Stimulated activated CD4-positive, alpha-beta T cell treated with anti-CD3 and anti-CD28 coated beads, Interleukin-1b, Interleukin-23, amount 100 ng/mL, for 1 hour (primary cell): ENCODE measurements at places on chromosomes 11 and 22.

DNA sequence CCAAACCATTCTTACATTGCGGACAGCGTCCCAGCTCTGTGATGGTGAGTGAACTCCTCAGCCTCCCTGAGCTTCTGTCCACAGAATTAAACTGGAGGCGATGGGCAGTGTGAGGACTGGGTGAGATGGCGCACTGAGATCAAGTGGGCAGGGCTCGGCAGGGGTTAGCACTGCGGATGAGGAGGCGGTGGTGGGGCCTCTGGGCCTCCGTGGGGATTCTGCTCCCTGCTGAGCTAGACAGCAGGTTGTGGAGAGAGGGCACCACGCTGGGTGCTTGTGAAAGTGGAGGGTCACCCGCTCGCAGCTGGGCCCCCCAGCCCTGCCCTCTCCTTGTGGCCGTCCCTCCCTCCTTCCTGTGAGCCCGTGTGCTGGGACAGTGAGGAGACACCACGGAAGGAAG, 25.6 kb upstream of the PARVG start:
- no peak for DNase-seq

DNA sequence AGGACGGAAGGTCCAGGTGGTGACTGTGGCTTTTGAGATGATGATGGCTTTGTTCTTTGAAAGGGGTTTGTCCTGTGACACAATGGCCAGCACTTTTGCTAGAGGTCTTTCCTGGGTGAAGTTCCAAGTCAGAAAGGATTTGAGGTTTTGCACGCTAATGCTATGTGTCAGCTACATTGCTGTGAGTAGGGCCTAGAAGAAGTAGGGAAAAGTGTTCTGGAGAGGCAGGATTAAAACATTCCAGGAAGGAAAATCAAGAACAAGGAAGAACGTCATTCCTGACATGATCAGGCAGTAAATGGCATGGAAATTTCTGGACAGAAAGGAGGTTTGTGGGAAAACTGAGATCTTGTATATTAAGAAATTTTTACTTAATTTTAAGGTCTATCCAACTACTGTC, 290.7 kb downstream of the NTM start:
- no peak for DNase-seq

- no peak for DNase-seq
Measured at GRCh38 chr11:115941481-115941993, 437.3 kb upstream of the CADM1 start.

- no peak for DNase-seq
Measured at GRCh38 chr11:57274904-57275498, 38.0 kb upstream of the APLNR start.

GRCh38 chr22:27252282-27253049, 549.1 kb downstream of the MN1 start:
- no peak for DNase-seq

DNA sequence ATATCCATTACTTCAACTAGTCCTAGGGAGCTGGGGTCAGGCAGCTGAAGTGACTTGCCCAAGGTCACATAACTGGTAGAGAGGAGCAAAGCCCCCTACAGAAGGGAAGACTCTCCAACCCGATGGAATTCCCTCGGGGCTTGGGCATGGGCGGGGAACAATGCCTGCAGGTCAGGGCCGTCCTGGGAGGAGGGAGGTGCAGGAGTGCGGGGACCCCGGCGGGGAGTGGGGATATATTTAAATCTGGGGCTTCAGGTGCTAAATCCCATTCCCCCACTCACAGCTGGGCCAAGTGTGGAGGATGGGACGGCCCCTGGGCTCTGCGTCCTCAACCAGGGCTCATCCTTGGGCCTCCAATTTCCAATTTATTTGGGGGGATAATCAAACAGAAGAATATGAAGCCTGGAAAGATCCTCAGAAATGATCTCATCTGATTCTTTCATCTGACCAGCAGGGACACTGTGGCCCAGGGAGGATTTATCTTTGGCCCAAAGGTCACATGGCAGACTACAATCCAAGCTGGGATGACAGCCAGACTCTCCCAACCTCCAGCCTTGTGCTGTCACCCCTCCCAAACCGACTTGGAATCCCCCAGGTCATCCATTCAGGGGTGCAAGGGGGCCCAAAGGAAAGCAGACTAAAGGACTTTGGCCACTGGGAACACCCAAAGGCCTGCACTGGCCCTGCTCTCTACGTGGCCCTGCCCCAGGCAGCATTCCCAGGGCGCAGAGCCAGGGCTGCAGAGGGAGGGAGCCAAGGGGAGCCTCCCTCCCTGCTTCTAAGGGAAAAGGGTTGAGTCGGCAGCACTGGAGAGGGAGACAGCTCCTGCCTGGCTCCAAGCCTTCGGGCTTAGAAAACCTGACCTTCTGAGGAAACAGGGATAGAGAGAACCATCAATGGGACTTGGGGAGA, 8.7 kb upstream of the C1QTNF6 start:
- DNase-seq, result no peak

DNA sequence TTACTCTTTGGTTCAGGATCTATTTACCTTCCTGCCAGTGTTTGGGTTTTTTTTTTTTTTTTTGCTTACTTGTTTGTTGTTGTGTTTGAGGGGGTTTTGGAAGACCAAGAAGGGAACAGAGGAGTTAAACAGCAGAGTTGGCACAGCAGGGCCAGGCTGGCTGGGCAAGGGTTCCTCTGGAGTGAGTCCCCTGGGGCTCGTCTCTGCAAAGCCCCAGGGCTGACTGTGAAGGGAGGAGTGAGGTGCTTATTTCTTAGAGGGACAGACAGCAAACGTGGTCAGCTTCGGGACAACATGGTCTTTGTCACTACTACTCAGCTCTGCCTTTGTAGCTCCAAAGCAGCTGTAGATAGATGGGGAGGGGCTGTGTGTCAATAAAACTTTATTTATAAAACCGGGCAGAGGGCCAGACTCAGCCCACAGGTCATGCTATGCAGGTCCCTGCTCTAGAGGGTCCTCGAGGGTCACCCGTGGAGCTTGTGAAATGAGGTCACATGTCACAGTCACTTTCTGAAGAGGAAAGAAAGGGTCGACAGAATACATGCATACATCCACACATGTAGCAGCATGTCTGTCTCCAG, 1404.7 kb downstream of the BRD1 start:
- DNase-seq, result no peak

DNA sequence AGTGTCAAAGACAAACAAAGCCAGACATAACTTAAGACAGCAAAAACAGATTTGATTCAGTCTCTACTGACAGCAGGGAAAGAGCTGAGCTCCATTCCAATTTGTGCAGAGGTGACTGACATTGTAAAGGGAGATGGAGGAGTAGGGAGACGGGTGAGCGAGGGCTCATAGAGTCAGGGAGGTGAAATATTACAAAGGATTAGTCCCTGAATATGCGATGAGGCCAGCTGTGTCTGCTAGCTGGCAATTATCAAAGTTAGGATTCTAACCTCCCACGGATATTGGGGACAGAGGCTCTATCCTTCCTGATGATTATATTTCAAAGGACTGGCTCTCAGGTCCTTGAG, 8.3 kb downstream of the PLAAT2 start:
- DNase-seq, result no peak

- DNase-seq, result peak; percentile 59
Measured at GRCh38 chr22:45318168-45318557, 8.4 kb downstream of the FAM118A start.

DNA sequence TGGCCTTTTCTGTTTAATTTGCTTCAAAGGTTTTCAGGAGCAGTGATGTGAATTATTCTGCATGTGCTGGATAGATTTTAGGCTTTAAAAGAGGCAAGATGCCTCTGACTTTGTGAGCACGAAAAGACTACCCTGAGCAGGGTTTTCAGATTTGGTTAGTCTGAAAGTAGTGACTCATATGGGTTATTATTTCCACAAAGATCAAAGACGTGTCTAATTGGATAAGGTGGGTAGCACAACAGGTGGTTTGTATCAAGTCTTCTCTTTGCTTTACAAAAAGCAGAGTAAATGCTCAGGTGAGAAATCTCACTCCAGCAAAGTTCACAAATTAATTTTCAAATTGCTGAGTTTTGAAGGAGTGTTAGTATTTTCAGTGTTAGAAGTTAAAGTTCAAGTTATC, 37.6 kb upstream of the DBX1 start:
- no peak for DNase-seq

GRCh38 chr11:7612661-7613393, 60.5 kb downstream of the CYB5R2 start:
- no peak for DNase-seq

- DNase-seq, result no peak
Measured at GRCh38 chr11:793556-793955, 3.7 kb upstream of the CEND1 start.

- DNase-seq, result no peak
Measured at GRCh38 chr11:58775066-58775708, 43.4 kb upstream of the GLYAT start.

GRCh38 chr22:26398741-26399153, 30.3 kb upstream of the ASPHD2 start:
- DNase-seq, result peak; percentile 10

GRCh38 chr11:69265911-69266510, 27.9 kb upstream of the MYEOV start:
- DNase-seq, result no peak

DNA sequence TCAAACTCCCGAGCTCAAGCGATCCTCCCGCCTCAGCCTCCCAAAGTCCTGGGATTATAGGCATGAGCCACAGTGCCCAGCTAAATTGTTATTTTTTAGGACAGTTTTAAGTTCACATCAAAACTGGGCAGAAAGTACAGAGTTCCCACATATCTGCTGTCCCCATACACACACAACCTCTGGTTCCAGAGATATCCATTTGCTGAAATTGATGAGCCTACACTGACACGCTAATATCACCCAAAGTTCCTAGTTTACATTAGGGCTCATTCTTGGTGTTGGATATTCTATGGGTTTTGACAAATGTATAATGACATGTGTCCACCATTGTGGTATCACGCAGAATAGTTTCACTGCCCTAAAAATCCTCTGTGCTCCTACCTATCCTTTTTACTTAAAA, 2.7 kb upstream of the SEC14L4 start:
- DNase-seq, result no peak

DNA sequence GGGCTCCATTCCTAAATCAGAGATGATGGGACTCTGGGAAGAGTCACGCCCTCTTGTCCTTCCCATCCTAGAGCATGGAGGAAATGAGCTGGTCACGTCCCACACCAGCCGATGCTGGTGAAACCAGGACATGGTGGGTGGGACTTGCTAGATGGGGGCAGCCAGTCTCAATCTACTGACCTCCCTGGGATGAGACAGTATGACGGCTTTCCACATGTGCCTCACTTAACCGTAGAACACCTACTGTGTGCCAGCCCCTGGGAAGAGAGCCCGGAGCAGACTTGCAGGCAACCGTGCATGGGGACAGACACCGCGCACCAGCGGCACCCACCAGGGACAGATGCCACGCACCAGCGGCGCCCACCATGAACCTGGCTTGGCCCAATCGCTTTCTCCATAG, 3.8 kb downstream of the OSBPL5 start:
- no peak for DNase-seq

DNA sequence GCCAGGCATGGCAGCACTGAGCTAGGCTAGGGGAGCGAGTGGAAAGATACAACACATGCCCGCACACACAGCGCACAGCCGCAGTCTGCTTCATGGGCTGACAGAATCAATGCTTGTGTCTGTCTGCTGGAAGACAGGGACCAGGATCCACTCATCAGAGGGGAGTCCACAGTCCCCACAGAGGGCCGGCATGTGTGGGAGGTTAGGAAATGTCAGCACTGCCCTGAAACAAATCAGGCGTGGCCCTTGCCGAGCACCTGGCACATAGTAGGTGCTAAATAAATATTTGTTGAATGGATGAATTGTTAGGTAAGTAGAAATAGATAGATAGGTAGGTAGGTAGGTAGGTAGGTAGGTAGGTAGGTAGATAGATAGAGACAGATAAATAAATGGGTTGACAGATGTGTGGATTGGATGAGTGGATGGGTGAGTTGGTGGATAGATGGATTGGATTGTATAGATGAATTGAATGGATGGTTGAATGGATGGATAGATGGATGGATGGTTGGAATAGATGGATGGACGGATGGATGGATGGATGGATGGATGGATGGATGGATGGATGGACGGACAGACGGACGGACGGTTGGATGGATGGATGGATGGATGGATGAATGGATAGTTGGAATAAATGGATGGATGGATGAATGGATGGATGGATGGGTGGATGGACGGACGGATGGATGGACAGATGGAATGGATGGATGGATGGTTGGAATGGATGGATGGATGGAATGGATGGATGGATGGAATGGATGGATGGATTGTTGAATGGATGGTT, 3.3 kb downstream of the SLC22A12 start:
- DNase-seq, result no peak

DNA sequence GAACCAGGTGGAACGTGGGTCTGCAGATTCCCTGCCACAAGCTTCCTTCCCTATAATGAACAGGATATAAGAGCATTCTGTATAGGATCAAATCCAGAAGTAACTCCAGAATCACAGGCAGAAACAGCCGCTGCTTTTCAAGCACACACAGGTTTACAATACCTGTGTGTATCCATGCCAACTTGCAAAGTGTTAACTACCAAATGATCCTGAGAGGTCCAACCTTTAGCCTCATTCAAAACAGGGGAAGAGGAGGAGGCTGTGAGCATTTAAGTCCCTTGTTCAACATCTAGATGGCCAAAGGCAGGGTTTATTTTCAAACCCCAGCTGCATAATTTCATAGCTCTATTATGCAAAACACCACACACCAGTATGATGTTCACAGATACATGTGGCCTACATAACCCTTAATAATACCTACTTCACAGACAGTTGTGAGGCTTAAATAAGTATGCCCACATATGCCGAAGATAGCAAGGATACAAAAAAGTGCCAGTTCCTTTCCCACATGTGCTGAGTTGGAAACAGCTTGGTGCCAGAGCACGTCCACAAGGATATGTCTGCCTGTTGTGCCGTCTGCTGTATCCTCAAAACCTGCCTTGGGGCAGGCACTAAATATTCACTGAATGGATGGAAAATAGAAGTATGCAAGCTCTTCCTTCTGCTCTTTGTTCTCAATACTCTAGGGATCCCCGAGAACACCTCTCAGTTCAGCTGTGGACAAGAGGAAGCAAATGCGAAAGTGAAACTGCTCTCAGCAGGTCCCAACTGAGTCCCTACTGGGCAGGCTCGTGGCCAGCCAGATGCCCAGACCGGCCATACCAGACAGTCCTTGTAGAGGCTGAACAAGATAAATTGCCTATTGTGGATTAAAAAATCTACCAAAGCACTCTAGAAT, 66.8 kb downstream of the LARGE1 start:
- no peak for DNase-seq

DNA sequence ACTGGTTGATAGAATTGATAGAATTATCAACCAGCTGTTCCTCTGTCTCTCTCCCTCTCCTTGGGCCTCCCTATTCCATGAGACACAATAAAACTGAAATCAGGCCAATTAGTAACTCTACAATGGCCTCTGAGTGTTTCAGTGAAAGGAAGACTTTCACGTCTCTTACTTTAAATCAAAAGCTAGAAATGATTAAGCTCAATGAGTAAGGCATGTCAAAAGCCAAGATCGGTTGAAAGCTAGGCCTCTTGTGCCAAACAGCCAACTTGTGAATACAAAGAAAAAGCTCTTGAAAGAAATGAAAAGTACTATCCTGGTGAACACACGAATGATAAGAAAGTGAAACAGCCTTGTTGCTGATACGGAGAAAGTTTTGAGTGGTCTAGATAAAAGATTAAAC, 16.6 kb downstream of the PIH1D2 start:
- DNase-seq, result no peak
